ENCODE measurements at places on chromosomes 1 and 21.

DNA sequence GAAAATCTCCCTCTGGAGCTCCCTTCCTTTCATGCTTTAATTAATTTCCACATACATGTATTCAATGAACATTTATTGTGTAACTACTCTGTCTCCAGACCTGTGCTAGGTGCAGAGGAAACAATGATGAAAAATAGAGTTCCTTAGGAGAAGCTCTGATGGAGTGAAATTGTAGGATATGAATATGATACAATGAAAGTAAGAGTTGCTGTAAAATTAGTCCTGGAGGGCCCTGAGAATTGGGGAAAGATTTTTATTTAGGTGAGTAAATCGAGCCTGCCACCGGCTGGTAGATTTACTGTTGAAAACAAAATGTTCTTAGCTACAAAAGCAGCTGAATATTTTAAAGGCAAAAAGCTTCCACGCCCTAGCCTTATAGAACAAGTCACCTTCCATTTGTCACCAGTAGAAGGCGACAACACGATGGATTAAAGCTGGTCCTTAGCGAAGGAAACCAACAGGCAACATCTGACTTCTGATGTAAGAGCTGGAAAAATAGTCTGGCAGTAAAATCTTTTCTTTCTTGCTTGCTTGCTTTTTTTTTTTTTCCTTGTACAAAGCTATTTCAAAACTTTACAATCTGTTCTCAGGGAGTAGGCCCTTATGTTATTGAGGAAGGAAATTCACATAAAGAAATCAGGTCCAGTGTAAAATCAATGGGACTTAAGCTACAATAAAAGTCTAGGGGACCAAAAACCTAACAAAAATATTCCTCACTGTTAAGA is 82.0 kb upstream of the ROR1 start:
- no peak overlapping the region for H3K4me3 ChIP-seq
- H3K4me1 ChIP-seq = no peaks in the 10 kb centered on the region
- H3K27me3 ChIP-seq = no peaks in the 10 kb centered on the region

DNA sequence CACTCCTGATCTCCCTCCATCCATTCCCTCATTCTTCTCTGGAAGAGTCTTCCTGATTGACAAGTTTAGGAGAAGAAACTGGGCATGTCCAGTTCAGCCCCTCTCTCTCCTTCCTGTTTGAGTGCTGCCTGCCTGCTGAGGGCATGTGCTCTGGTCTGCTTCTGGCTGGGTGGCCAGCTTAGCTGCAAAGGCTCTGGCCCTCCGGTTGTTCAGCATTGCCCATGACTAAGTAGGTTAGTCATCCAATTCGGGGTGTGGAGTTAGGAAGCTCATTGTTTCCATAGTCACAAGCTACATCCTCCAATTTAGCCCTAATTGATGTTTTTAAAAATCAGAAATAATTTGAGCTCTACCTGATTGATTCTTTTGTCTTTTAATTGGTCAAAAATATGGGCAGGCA is 25.6 kb upstream of the PLA2G2E start:
- no peaks in the 10 kb centered on the region for H3K36me3 ChIP-seq
- H3K27ac ChIP-seq = no peak overlapping the region
- H3K4me1 ChIP-seq = no peaks in the 10 kb centered on the region
- no peak for DNase-seq
- no peak overlapping the region for H3K4me3 ChIP-seq
- H3K27me3 ChIP-seq = no peaks in the 10 kb centered on the region

DNA sequence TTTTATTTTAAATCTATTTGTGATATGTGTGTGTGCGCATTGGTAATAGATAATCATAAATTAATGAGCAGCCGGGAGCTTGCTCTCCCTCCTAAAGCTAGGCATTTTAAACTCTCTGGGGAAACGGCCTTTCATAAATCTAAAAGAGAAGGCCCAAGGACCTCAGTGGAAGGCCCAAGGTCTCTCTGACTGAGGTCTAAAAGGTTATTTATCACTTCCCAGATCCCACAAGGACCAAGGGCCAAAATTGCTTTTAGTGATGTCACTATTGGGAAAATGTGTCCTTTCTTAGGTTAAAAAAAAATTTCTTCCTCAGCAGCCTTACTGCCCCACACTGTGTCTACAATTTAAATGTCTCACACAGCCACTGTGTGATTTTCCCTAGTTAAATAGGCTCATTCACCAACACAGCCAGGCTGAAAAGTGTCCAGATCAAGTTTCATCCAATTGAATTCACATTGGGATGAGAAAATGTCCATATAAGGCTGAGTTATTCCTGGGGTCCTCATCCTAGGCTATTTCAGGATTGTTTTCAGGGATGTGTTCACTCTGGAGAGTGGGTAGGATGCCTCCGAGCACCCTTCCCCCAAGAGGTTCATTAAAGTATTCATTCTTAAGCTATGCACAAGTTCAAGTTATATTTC is 46.1 kb downstream of the SLC44A3 start:
- H3K36me3 ChIP-seq = no peaks in the 10 kb centered on the region
- peaks cover 22% of the 10 kb centered on the region for H3K4me1 ChIP-seq
- H3K4me3 ChIP-seq = no peak overlapping the region
- no peak for DNase-seq

DNA sequence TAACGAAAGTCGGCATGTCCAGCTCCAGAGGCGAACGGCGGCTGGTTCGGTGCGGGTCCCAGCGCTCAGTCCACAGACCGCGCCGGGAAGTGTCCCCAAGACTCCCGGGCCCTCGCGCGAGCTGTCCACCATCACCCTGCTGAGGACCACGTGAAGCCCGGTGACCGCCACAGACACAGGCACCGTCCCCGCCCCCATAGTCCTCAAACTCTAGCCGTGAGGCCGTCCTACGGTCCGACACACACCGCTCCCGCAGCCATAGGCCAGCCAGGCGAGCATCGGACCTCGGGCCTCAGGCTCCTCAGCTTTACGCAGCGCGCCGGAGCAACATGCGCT is 535 bp downstream of the SETD4 start:
- H3K27ac ChIP-seq = no peak overlapping the region
- H3K36me3 ChIP-seq = peaks cover 15% of the 10 kb centered on the region
- no peaks in the 10 kb centered on the region for H3K27me3 ChIP-seq
- peak overlapping the region; percentile 88 for H3K4me3 ChIP-seq
- no peak for DNase-seq
- H3K4me1 ChIP-seq = no peaks in the 10 kb centered on the region

DNA sequence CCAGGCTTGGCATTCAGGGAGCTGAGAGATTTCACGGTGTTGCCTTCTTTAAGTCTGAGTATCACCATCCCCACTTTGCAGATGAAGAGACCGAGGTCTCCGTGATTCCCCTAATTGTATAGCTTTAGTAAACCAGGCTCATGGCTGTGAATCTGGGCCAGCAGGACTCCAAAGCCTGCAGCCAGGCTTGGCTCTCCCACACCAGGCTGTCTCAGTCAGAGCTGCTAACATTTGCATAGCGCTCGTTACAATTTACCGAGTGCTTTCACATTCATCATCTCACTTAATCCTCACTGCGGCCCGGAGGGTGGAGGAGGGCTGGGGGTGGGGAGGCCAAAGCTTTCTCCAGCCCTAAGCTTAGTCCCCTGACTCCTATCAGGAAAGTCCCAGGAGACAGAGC is 11.7 kb downstream of the C1orf94 start:
- peak; percentile 63 for DNase-seq
- no peak overlapping the region for H3K4me3 ChIP-seq
- no peaks in the 10 kb centered on the region for H3K36me3 ChIP-seq
- H3K27ac ChIP-seq = no peak overlapping the region
- H3K27me3 ChIP-seq = no peaks in the 10 kb centered on the region

- no peaks in the 10 kb centered on the region for H3K36me3 ChIP-seq
- H3K27me3 ChIP-seq = no peaks in the 10 kb centered on the region
- H3K4me3 ChIP-seq = no peak overlapping the region
- no peak overlapping the region for H3K27ac ChIP-seq
Measured at GRCh38 chr1:218336328-218336727, 8.8 kb upstream of the TGFB2 start.

- H3K27me3 ChIP-seq = no peaks in the 10 kb centered on the region
- H3K4me1 ChIP-seq = no peaks in the 10 kb centered on the region
- no peak for DNase-seq
Measured at GRCh38 chr1:28122183-28122582, 33.8 kb upstream of the EYA3 start.

GRCh38 chr1:57672346-57673140 is 248.7 kb upstream of the DAB1 start:
- no peak overlapping the region for H3K27ac ChIP-seq
- no peaks in the 10 kb centered on the region for H3K4me1 ChIP-seq

DNA sequence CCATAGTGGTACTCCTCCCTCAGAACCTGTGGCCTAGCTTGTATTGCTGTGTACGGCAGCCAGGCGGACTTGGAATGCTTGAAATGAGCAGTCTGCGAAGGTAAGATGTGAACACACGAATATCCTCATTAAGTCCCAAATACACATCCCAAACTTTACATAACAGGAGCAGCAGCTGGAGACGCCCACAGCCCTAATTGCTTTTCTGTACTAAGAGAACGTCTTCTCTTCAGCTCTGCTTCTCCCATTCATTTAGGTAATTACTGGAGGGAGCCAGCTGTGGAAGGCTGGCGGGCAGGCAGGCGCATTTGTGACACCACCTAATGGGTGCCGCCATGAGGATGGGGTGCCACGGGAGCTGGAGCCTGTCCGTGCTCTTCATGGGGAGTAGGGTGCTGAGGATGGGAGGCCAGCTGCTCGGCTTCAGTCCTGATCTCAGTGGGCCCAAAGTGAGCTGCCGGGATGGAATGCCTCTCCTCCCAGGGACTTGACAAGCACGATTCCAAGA is 66.6 kb upstream of the POU3F1 start:
- no peak overlapping the region for H3K4me3 ChIP-seq
- no peaks in the 10 kb centered on the region for H3K4me1 ChIP-seq
- no peaks in the 10 kb centered on the region for H3K27me3 ChIP-seq
- H3K27ac ChIP-seq = no peak overlapping the region
- no peak for DNase-seq
- no peaks in the 10 kb centered on the region for H3K36me3 ChIP-seq

DNA sequence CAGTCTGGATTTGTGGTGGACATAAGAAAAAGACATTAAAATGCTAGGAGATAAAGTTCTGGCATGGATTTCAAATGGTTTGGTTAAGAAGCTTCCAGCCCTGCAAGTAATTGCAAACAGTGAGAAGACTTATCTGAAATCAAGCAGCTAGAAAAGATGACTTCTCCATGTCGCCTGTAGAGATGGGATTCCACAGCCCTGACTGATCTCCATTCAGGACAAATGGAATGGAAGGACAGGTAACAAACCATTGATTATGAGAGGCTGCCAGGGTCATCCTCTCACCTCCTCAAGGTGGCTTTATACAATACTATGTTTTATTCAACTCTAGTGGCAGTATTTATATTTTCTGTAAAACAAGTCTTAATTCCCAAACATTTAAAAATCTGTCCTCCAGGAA is 237.9 kb downstream of the HLX start:
- no peaks in the 10 kb centered on the region for H3K36me3 ChIP-seq
- no peaks in the 10 kb centered on the region for H3K27me3 ChIP-seq
- no peaks in the 10 kb centered on the region for H3K4me1 ChIP-seq
- no peak overlapping the region for H3K27ac ChIP-seq

DNA sequence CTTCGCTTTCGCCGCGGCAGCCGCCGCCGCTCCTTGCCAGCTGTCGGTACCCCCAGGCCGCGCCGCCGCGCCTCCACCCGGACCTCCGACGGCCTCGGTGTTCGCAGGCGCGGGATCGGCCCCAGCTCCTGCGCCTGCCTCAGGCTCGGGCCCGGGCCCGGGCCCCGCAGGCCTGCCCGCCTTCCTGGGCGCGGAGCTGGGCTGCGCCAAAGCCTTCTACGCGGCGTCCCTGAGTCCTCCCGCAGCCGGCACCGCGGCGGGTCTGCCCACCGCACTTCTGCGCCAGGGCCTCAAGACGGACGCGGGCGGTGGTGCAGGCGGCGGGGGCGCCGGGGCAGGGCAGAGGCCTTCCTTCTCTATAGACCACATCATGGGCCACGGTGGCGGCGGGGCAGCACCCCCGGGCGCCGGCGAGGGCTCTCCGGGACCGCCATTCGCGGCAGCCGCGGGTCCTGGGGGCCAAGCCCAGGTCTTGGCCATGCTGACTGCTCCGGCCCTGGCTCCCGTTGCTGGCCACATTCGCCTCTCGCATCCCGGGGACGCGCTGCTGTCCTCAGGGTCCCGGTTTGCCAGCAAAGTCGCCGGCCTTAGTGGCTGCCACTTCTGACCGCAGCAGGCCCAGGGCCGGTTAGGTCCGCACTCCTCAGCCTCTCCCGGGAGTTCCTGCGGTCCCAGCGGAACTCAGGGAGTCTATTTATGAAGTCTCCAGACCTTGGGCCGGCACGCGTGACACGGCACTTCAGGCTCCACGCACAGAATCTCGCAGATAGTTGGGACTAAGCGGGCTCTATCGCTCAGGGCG is 1.4 kb downstream of the FOXD2 start:
- H3K27ac ChIP-seq = no peak overlapping the region
- H3K4me3 ChIP-seq = peak overlapping the region; percentile 2
- peaks cover 88% of the 10 kb centered on the region for H3K27me3 ChIP-seq
- peaks cover 3% of the 10 kb centered on the region for H3K4me1 ChIP-seq
- DNase-seq = no peak

- no peak overlapping the region for H3K27ac ChIP-seq
- no peaks in the 10 kb centered on the region for H3K27me3 ChIP-seq
Measured at GRCh38 chr1:111803951-111804350, 48.2 kb downstream of the DDX20 start.

DNA sequence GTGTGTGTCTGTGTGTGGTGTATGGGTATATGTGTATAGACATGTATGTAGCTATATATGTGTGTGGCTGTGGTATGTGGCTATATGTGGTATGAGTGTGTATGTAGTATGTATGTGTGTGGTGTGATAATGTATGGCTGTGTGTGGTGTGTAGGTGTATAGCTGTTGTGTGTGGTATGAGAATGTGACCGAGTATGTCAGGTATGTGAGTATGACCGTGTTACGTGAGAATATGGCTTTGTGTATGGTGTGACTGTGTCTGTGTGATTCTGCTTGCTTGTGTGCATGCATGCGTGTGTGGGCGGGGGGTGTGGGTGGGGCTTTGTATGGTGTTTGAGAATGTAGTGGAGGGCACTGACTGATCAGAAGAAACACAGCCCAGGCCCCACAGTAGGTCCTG is 3.5 kb downstream of the ZNF691 start:
- no peak overlapping the region for H3K4me3 ChIP-seq
- H3K27ac ChIP-seq = no peak overlapping the region
- no peaks in the 10 kb centered on the region for H3K27me3 ChIP-seq

DNA sequence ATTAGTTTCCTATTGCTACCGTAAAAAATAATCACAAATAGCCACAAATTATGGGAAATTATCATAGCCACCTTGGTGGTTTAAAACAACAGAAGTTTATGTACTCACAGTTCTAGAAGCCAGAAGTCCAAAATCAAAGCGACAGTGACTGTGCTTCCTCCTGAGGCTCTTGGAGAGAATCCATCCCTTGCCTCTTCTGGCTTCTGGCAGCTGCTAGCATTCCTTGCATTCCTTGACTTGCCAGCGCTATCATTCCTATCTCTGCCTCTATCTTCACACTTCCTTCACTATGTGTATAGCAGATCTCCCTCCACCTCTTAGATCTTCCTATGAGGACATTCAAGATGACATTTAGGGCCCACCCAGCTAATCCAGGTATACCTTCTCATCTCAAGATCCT is 180.1 kb upstream of the USP25 start:
- DNase-seq = no peak
- H3K4me1 ChIP-seq = no peaks in the 10 kb centered on the region

GRCh38 chr1:28162151-28162550 is 14.3 kb downstream of the PTAFR start:
- no peak overlapping the region for H3K27ac ChIP-seq
- H3K36me3 ChIP-seq = no peaks in the 10 kb centered on the region
- H3K27me3 ChIP-seq = no peaks in the 10 kb centered on the region
- H3K4me3 ChIP-seq = no peak overlapping the region

- no peak overlapping the region for H3K4me3 ChIP-seq
- no peak overlapping the region for H3K27ac ChIP-seq
Measured at GRCh38 chr1:96464066-96464465, 257.5 kb upstream of the PTBP2 start.

Data from iPS DF 6.9 (cell line).